CD4-positive, alpha-beta T cell treated with Interleukin-15 for 4 hours (primary cell): ENCODE measurements at places on chromosomes 6 and 20.
A peak's percentile ranks its signal among the peaks of the same experiment; 100 is the strongest.

DNA sequence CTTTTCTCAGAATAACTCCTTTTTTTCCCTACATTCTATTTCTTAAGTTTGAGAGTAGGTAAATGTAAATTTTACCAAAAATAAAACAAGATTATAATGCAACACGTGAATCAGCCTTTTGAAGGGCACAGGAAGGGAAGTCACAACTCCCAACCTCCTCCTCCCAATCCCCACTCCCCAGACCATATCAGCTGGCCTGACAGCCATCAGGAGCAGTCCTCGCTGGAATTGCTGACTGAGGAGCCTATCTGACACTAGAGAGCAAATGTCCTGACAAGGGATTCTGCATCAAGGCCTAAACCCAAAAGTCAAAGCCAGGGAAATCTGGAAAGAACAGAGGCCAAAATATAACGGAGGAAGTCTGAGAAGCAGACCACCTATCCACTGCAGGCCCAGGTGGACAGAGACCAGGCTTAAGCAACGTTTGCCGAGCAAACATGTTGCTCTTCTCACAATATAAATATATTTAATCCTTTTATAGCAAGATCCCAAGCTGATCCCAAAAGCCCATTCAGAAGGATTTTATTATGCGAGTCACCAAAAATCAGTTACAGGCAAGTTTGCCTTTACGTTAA lies 2.5 kb downstream of the RRAGD start:
- DNase-seq, result no peak

DNA sequence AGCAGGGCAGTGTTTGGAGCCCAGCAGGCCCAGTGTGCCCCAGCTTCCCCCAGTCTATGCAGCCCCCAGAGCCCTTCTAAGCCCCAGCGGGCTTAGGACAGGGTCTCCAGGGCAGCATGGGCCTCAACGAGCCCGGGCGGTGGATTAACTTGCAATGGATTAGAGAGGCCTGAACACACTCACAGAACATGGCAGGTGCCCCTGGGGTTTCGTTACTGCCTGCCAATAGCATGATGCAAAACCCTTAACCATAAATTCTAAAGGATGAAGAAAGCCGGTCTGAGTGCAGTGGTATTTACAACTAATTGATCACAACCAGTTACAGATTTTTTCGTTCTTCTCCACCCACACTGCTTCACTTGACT lies 18.9 kb downstream of the ENTPD6 start:
- DNase-seq, result no peak

DNA sequence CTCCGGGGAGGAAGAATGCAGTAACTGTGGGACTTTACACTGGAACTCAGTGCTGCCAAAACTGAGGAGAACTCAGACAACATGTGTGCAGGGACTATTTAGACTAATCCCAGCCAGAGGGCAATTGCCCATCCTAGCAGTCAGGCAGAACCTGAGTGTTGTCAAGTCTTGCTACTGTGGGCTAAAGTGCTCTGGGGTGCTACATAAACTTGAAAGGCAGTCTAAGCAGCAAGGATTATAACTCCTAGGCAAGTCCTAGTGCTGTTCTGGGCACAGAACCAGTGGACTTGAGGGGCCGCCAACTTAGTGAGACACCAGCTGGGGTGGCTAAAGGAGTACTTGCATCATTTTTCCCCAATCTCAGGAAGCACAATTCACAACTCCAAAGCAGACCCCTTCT lies 363.8 kb upstream of the PTCHD4 start:
- no peak for DNase-seq

GRCh38 chr6:1422290-1422689 lies 32.9 kb downstream of the FOXF2 start:
- no peak for DNase-seq

DNA sequence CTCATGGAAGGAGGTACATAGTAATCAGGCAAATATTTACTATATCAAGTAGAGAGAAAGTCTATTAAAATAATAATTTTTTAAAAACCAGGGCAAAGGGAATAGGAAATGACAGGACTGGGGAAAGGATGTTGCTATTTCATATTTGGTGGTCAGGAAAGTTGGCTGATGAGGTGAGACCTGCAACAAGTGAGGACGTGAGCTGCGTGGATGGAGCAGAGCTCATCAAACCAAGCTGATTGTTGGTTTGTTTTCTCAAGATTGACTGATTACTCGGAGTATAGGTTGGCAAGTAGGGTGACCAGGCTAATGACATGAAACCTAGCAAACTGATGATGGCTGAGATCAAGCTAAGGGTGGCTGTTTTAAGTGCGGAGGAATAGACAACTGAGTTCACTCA lies 6.0 kb downstream of the GJA1 start:
- no peak for DNase-seq

DNA sequence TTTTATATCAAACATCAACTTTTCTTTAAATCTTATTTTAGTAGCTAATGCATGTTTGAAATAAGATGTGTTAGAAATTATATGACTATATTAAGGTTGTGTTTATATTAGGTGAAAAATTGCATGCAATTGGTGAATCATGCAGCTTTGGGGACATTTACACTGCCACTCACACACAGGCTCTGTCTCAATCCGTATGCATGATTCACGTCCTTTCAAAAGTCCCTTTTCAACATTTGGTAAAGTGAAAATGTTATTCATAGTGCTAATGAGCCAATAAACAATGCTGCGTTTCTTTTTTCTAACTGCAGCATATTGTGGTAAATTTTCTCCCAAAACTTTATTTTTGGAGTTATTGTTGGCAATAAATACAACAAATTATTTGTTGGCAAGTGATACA lies 198.0 kb downstream of the FUT9 start:
- no peak for DNase-seq

GRCh38 chr6:169898788-169899480 lies 147.5 kb downstream of the ERMARD start:
- no peak for DNase-seq

GRCh38 chr6:52591832-52592231 lies 15.0 kb upstream of the TRAM2 start:
- DNase-seq, result no peak

DNA sequence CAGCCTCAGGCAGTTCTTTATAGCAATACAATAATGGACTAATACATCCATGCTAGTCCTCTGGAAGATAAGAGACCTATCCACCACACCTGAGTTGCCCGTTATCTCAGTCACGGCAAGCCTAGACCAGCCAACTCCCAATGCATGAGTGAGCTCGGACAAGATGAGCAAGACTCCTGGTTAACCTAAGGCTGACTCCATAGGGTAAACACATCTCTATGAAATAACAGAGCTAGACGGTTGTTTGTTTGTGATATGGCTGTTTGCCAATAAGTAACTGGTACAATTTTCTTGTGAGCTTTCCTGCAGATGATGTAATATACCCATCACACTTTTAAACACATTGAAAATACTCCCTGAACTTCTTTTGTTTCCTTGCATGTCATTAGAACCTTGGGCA lies 70.6 kb upstream of the PHACTR1 start:
- no peak for DNase-seq

GRCh38 chr6:6497976-6498375 lies 90.5 kb upstream of the LY86 start:
- DNase-seq, result no peak

GRCh38 chr6:107409942-107410341 lies 49.4 kb downstream of the PDSS2 start:
- DNase-seq, result no peak

DNA sequence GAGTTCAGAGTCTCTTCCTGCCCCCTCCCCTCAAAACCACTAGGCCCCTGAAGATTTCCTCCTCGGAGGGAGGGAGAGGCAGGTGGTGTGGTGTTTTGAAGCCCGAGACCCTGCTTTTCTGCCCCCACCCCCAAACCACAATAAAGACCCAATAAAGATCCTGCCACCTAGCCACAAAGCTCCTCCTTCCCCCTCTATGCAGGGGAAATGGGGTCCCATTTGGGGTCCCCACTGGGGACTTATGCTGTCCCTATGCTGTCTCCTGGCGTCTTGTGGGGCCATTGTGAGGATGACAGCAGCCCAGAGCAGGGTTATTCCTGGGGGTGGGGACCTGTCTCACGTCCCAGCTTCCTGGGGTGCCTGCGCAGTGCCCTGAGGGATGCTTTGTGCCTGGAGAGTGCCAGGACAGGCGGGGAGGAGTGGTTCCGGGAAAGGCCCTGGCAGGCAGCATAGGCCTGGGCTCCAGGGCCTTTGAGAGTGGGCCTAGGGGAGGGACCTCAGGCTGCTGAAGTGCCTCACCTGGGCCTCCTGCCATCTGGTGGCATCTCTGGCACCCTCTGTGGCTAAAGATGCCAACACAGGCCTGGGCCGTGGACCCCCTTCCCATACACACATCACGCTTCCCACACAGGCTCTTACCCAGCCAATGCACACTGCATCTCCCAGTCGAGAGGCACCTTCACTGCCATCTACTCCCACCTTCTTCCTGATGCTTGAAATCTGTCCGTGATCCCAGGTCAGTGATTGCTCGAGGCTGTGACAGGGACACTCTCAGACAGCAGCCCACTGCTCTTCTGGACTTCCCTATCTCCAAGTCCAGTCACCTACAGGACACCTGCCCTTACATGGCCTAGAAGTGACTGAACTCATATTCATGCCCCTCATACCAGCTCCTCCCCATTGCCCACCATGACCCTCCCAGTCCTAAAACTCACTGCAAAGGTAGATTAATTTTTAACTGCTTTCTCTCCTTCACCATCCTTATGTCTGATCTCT lies 7.9 kb upstream of the ARMC12 start:
- no peak for DNase-seq

DNA sequence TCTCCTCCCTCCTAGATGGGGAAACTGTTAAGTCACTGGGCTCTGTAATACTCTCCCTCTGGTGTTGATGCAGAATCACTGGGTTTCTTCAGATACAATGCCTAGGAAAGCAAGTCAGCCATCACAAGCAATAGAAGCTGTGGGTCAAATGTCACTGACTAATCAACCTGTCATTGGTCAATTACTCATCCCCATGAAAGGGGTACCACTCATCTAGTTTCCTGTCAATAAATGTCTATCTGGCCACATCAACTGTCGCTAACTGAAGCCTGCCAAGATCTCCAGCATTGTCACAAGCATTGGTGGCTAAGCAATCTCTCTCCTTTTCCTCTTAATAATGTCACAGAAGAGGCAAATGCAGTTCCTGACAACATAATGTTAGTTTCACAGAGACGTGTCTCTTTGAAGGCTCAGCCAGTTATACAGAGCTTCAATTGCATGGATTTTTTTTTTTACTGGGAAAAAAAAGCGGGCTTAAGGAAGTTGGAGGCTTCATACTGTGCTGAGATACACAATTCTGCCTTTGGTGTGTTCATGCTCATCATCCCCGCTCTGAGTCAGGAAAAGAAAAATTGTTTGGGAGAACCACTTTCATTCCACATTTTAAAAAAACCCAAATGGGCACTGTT lies 355.9 kb downstream of the BTBD9 start:
- DNase-seq, result peak; percentile 2

DNA sequence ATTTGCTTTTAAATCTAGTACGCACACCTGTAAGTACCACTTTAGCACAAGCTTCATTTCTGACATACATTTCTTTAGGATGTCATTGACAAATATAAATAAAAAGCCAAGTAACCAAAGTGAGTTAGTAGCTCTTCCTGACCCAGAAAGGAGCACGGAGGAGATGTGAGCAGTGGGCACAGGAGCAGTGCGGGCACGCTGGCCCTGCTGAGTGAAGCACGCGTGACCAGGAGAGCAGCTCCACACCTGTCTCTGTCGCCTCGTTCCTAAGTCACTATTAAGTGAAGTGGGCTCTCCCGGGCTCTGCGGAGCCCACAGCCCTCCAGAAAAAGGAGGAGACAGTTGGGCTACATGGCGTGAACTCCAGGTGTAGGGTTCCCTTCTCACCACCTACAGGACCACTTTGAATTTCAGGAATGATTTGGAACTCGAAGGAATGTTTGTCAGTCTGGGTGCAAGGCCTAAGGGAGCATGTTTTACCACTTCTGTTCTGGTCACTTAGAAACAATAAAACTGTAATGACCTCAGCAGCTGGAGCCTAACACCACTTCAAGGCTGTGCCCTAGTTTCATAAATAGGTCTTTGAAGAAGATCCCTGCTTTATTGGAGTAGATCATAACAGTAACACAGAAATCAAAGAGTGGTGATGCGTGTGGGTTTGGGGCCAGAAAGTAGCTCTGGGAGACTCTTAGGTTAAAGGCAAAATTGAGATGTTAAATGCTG lies 95.9 kb downstream of the FAM120B start:
- no peak for DNase-seq

- DNase-seq, result no peak
Measured at GRCh38 chr6:20875369-20875963, 341.2 kb downstream of the CDKAL1 start.

DNA sequence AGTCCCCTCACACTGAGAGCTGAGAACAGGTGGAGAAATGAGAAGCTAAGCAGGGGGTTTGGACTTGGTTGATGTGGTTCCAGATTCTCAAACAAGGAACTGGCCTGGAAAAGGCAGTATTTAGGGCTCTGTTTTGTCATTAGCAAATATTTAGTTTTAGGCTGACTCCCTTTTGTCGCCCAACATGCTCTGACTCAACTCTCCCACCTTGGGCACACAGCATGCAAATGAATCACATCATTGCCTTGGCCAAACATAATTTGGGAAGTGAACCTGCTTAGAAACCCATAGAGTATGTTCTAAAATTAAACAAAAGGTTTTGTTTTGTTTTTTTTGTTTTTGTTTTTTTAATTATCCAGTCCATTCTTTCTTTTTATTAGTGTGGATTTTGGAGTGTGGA lies 9.5 kb upstream of the UQCC2 start:
- DNase-seq, result no peak

- DNase-seq, result no peak
Measured at GRCh38 chr6:121944354-121944753, 455.1 kb upstream of the HSF2 start.

- no peak for DNase-seq
Measured at GRCh38 chr6:17580518-17581048, 19.5 kb upstream of the FAM8A1 start.

GRCh38 chr20:57874141-57874540 lies 164.3 kb upstream of the PMEPA1 start:
- DNase-seq, result no peak

- no peak for DNase-seq
Measured at GRCh38 chr6:41704028-41704427, 31.4 kb downstream of the TFEB start.

DNA sequence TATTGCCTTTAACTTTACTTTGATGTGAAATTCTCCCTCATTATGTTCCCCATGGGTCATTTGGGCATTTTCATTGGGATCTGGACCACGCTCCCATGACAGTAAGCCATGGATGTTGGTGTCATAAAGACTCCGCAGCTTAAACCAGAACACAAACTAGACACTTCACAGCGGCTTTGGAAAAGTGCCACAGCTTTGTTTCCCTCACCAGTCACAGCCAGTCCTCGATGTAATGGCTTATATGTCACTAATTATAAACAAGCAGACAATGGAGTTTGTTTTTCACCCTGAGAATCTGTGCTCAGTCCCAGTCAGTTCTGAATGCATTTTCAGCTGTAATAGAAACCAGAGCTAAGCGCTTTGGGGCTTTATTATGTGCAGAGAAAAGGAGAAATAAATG lies 23.2 kb upstream of the DAAM2 start:
- no peak for DNase-seq

GRCh38 chr6:108167449-108168089 lies 1.7 kb downstream of the NR2E1 start:
- DNase-seq, result no peak

- no peak for DNase-seq
Measured at GRCh38 chr20:24769878-24770627, 179.0 kb upstream of the CST7 start.

- no peak for DNase-seq
Measured at GRCh38 chr20:47573559-47573958, 71.9 kb downstream of the NCOA3 start.
